NCI-H446 (cell line): ENCODE measurements at places on chromosomes 6 and 20.

DNA sequence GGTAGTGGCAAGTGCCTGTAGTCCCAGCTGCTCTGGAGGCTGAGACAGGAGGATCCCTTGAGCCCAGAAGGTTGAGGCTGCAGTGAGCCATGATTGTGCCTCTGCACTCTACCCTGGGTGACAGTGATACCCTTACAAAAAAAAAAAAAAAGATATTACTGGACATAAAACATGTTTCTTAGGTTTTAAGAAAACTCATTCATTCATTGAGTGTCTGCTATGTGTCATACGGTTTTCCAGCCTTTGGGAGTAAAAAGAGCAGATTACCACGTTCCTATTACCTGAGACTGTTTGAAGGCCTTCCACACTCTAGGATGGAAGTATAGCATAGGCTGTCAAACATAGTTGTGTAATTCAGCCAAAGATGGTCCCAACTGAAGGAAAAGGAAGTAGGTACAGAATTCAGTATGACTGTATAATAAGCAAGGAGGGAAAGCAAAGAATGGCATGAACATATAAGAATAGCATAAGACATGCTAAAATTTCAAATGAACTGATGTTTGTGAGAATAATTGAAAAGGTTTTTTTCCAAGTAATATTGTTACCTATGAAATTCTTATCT lies 22.0 kb downstream of the STXBP5 start:
- no peak for DNase-seq

- DNase-seq: no peak
These were observed 7.7 kb upstream of the SLC35A1 start for GRCh38 chr6:87465051-87465450.

DNA sequence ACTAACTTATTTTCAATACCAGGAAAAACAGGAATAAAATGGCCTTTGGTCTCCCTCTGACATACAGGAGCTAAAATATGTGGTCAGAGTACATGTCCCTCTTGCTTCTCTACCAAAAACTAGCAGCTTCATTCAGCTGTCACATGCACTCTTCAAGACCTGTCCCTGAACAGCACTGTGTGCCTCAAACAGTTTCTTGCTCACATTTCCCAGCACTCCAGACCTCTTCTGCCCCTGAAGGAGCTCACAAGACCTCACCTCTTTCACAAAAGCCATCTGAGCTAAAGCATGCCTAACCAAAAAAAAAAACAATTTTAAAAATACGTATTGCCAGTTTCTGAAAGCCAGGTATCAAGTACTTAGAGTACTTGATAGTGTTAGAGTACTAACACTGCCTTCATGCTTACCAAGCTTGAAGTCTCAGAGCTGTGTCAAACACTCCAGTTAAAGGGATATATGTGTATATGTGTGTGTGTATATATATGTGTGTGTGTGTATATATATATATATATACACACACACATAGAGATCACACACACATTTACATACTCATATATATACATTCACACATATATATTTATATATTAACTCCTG lies 148.3 kb upstream of the POU3F2 start:
- no peak for DNase-seq

DNA sequence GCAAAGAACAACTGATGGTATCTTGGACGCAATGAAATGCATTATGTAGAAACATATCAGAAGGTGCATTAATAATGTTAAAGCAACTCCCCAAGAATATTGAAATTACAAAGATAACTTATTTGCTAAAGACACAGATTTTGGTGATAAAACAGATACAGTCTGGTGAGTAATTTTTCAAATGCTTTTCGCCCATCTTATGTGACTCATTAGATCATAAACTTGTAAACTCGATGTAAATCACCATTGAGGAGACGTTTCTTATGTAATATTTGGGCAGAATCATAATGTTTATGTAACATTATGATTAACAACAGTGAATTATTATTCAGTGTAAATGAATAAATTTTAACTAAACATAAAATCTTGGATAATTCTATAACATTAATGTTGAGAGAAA lies 608.1 kb downstream of the KIF16B start:
- DNase-seq: no peak

DNA sequence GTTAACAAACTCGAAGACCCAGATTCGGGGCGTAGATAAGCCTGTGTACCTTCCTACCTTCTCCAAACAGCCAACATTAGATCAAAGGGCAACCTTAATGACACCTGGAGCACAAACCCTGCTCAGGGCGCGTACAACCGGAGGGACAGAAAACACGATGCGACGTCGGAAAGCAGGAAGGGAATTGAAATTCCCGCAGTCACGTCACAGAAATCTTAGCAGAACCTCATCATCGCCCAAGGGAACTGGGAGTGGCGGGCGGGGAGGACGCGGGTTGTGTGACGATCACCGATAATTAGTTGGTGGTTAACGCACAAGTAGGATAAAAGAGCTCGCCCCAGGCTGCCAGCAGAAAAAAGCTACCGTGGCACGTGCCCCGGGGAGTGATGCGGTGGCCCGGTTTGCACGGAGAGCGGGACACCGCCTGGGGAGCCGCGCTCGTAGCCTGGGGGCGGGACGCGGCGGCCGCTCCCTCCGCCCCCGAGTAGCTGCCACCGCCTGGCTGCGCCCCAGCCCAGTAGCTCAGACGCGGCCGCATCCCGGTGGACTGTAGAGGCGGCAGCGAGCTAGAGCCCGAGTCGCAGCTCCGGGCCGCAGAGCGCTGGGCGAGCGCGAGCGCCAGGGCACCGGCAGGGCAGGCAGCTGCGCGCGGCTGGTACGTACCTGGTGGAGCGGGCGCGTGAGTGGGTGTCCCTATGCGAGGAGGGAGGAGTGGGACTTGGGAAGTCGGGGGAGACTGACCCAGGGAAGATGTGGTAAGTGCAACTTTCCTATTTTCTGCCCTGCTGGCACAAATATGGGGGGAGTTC lies at the start of gene PKIB:
Gene PKIB, plus strand, starts transcription at position 525 of the 809 bp plus-strand sequence. CDS start 107,390 bp downstream, outside the sequence.
- peak; percentile 45 for DNase-seq

DNA sequence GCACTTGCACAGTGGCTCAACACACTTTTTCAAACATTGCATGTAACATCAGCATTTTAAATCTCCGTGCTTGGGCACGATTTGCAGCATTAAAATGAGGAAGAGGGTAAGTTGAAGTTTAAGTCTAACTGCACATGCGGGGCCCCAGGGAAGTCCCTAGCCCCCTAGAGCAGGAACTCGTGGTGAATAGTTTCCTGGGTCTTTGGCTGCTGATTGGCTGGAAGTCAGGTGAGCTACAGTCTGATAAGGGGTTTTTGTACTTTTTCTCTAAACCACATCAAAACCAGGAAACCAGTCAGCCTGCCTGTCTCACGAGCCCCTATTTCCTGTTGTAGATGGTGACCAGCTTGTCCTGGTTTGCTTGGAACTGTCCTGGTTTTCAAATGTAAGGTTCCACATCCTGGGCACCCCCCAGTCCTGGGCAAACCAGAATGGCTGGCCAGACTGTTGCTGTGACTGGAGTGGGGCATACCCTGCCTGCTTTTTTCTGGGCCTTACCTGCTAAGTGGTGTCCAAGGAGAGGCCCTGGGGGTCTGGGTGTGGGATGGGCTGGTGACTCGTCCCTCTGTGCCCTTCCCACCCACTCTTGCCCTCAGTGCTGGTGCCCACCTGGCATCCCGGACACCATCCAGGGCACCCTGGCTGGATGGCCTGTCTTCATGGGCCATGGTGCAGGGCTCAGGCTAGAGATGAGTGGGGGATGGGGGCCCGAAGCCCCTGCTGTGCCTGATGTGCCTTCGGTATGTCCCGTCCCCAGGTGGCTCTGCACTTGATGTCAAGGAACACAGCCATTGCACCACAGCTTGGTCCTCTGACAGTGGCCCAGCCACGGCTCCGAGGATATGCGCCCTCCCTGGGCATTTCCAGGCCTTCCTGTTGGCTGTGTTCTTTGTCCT lies 31.8 kb downstream of the SUN5 start:
- DNase-seq: no peak

DNA sequence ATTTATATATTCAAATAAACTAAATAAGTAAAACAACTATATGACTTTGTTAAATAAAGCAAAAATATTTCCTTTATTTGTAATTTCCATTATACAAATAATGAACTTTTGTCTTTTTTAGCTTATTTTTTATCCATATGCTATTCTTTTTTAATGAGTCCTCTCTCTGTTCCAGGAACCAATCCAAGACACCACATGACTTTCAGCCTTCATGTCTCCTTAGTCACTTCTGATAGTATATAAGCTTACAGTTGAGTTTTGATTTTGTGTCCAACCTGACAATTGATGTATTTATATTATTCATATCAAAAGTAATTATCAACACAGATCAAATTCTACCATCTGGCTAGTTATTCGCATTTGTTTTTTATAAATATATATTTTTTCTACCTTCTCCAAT lies 582.3 kb upstream of the GJE1 start:
- no peak for DNase-seq

DNA sequence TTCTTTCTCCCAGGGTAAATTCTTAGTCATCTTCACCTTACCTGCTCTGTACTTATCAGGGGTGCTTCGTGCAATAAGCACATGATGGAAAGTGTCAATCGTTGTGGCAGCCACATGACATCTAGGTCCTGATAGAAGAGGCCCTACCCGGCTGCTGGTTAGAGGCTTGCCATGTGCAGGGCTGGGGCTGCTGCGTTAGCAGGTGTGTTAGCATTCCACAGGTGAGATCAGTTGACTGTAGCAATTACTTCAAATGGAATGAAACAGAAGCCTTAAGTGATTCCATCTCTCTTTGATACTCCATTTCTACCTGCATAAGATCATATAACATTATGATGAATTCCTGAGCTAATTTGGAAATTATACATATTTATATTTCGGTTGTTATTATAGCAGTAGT lies 127.0 kb downstream of the UST start:
- DNase-seq: no peak

DNA sequence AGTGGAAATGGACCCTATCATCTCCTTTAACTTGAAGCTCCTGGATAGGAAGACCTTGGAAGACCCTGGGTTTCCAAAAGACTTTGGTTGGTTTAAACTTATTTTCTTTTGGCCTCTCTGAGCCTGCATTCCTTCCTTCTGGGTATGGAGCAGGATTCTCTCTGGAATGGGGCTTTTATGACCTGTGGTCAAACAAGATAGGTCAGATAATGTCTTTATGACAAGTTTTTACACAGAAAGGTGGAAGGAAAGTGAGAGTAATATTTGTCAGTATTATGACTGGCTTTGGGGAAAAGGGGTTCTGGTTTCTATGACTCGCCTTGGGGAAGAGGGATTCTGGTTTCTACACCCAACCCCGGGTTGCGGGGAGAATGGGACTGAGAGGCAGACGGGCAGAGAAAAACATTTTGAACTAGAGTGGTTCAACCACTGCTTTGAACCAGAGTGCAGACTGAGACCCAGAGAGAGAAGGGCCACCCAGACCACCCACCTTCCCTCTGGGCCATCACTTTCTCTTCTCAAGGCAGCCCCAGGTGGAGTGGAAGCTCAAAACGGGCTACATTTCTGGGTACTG lies 37.6 kb upstream of the KCNK5 start:
- no peak for DNase-seq

- no peak for DNase-seq
These were observed 22.4 kb downstream of the TAF4 start for GRCh38 chr20:62043131-62043914.

GRCh38 chr6:32692019-32692418 lies 25.6 kb upstream of the HLA-DQB1 start:
- DNase-seq: no peak

DNA sequence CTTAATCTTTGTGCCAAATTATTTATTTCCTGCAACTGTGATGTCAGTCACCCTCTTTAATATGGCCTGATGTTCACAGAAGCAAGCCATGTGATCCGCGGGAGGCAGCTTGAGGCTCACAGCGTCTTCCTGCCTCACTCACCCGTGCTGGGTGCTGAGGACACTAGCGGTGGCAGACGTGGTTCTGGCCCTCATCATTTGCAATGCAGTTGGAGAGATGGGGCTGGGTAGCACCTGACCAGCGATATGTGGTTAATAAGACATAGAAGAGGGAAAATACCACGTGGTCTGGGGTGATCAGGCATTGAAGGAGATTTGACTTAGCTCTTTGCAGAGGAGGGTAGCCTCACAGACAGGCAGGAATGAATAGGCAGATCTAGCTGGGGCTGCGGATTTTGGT lies 264.7 kb downstream of the TMEM242 start:
- no peak for DNase-seq

- DNase-seq: no peak
These were observed 195.2 kb upstream of the PROKR2 start for GRCh38 chr20:5511930-5512329.

DNA sequence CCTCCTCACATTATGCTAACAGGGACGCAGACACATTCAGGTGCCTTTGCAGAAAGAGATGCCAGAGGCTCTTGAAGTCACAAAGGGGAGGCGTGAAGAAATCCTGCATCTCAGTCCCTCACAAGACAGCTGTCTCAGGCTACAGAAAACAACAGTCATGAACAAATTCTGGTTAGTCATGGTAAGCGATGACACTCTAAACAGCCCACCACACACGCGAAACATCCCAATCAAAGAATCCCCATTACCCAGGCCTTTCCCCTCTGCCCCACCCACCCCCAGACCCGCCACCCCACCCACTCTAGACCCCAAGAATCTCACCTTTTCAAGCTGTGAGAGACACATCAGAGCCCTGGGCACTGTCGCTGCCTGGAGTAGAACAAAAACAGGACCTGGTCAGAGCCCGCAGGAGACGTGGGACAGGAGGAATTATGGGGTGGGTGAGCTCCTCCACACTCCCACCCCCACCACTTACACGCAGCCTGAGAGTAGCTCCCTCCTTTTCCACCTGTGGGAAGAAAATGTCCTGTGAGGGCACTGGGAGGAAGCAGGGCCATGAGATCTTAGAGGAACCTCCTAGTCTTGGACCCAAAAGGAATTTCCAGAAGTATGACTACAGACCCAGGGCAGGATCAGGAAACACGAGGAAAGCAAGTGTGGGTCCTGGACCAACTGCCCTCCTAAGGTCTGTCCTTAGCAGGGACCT lies 2.7 kb downstream of the HLA-B start:
- no peak for DNase-seq

DNA sequence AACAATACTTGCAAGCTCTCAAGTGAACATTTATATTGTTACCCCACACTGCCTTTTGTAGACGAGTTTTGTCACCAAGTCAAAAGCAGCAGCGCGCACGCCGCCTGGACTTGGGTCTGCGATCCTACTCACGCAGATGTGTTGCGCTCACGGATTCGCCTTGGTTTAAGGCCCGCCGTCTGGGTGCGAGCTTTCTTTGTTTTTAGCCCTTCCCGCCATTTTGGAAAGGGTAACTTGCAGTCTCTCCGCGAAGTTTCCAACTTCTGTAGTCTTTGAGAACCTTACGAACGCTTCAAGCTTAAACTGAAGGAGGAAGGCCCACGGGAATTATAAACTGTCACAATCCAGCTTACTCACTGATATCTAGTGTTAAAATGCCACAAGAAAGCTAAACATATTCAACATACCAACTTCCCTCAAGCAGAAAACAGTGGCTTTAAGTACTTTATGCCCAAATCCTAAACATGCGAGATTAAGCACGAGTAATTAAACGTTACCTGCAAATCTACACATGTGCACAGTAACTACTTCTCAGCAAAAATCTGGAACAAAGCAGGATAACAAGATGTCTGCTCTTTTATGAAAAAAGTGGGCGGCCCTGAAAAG lies 80.4 kb upstream of the BTN3A2 start:
- DNase-seq: peak; percentile 35

- peak; percentile 20 for DNase-seq
These were observed 118.1 kb downstream of the CEBPB start for GRCh38 chr20:50308513-50309279.

GRCh38 chr6:2155206-2155605 lies 90.2 kb downstream of the GMDS start:
- peak; percentile 6 for DNase-seq

GRCh38 chr20:48990467-48990866 lies 55.6 kb upstream of the CSE1L start:
- DNase-seq: no peak

GRCh38 chr6:141482796-141483597 lies 649.7 kb upstream of the GJE1 start:
- peak; percentile 6 for DNase-seq
